T-helper 2 cell treated with Interferon-gamma antibody and Interleukin-4, amounts not matched to agents 5 μg/mL and 100 μg/mL, for 36 hours (primary cell): ENCODE measurements at places on chromosomes 7 and 10.

DNA sequence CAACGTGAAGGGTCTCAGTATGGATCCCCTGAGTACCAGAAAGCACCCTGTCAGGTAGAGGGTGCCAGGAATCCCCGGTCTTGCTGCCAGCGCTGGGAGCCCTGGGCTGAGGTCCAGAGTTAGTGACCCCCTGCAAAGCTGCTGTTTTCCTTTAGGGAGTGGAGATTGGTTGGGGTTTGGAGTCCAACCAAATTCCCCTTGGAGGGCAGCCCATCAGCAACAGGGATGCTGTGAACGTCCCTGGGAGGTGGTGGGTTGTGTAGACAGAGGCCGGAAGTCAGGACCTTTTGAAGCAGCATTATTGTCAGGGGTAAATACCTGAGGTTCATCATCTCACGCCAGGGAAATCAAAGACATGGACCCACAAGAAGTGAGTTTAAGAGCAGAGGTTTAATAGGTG, 104.2 kb downstream of the COL26A1 start:
- DNase-seq = no peak

DNA sequence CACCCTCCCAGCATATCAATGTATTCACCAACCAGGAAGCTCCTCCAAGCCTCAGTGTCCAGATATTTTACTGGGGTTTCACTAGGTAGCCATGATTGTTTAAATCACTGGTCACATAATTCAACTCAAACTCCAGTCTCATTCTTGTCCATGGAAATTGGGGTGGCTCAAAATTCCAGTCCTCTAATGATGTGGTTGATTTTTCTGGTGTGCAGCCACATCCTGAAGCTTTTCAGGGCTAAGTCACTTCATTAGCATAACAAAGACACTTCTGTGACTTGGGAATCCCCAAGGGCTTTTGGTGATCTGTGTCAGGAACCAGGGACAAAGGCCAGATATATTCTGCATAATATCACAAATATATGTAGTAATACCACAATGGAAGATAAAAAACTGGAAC, 786.9 kb upstream of the IGFBP3 start:
- no peak for DNase-seq

DNA sequence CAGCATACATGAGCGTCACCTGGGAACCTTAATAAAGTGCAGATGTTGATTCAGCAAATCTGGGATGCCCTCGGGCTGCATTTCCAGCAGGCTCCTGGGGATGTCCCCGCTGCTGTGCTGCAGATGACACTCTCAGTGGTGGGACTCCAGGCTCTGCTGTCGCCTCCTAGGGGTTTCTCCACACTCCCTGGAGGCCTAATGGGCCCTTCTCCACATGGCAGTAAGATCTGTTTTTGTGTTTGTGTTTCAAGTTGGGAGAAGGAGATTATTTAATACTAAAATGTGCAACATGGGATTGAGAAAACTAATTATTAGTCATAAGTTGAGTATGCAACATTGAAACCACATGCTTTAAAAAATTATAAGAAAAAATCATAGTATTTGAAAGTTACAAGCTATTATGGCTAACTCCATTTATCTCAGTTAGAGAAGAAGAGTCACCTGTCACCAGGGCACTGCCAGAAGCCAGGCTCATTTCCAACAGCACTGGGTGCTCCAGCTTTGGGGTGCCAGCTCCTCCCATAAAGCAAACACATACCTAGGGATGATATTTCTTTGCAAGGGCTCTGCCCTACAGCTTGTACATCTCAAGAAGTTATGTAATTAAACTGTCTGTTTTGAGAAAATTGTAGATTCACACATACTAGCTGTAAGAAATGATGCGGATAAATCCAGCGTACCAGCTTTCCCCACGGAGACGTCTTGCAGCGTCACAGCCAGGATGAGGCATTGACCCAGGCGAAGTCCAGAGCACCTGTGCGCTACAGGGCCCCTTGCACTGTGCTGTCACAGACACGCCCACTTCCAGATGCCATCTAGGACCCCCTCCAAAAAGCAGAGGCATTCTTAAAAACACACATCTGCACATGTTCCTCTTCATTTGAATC, 106.4 kb downstream of the EGFR start:
- DNase-seq = no peak

DNA sequence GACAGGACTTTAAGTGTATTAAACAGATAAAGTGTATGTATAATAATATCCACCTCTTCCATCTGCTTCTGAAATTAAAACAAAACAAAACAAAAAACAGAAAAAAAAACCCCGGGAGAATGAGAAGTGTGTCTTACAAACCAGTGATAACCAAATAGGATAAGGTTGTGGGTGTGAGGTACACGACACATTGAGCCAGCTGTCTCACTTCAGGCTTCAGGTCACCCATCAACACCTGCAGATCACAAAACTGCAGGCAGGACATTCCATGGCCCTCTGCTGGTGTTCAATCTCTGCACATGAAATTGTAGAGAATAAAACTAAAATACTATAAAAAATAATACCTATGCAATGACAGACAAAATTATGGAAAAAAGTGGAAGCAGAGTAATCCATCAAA, 339.9 kb downstream of the SFMBT2 start:
- no peak for DNase-seq

DNA sequence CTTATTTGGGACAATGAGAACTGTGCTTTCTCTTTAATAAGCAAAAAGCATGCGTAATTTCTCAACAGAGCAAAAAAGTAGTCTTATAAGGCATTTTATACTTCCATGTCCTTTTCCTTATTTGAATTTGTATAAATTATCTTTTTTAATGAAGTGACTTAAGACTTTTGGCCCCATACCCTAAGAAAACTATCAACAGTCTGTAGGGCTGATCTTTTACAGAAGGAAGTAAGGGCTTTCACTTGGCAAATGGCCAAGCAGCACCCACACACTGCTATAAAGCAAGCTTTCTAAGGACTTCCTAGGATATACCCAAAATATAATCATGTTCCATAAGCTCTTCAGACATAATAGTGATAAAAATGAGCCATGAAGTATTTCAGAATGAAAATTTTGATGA, 3.4 kb downstream of the CRPPA start:
- no peak for DNase-seq

- DNase-seq = no peak
These were observed 60.2 kb downstream of the TASOR2 start for GRCh38 chr10:5744849-5745248.

DNA sequence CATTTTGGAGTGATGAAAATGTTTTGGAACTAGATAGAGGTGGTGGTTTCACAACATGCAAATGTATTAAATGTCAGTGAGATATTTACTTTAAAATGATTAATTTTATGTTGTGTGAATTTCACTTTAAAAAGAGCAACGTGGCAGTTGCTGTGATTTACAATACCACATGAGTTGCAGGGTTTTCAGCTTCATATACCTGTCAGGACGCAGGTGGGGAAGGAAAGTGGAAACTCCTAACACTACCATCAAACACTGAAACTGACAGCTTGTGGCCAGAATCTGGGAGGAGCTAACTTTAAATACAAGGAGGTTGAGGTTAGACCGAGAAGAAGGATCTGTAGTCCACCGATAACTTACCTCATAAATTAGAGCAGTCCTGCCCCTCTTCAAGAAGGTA, 168.9 kb upstream of the TMEM72 start:
- DNase-seq = no peak

DNA sequence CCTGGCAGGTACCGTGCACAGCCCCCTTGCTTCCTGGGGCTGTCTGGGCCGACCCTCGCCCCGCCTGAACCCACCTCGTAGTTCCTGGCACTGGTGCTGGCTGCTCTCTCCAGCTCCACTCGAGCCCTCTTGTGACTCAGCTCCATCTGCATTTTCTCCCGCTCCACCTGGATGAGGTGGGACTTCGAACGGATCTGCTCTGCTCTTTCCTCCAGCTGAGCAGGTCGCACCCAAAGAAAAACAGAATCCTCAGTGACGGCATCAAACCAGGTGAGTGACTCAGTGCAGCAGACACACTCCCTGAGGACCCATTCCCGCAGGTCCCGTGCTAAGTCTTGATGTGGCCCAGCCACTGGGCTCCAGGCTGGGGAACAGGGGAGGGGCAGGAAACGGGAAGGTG, 7.4 kb downstream of the MAD1L1 start:
- no peak for DNase-seq

- no peak for DNase-seq
These were observed 119.5 kb downstream of the BAMBI start for GRCh38 chr10:28796606-28797512.

DNA sequence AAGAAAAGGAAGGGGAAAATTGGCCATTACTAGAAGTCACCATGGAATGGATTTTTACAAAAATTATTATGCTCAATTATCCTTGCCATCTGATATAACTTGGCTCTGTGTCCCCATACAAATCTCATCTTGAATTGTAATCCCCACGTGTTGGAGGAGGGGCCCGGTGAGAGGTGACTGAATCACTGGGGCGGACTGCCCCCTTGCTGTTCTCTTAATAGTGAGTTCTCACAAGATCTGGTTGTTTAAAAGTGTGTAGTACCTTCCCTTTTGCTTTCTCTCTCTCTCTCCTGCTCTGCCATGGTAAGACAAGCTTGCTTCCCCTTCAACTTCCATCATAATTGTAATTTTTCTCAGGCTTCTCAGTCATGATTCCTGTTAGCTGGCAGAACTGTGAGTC, 1023.6 kb downstream of the XPNPEP1 start:
- no peak for DNase-seq

DNA sequence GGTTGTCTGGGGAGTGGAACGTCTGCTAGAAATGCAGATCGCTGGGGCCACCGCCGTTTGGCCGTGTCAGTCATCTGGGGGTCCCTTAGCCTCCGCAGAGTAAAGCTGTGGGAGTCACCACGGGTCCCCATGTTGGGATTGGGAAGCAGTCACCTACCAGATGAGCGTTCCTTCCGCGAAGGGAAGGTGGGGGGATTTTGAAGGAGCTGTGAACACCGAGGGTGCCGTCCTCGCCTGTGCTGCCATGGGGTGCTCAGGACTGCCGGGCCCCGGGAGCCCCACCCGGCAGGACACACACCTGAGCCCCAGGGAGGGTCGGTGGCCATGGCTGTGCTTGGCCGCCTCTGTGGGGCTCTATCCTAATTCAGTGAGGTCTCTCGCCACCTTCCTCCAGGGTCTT, 46.2 kb upstream of the AP5Z1 start:
- no peak for DNase-seq
